Trophoblast cell (in vitro differentiated cells and primary cell): ENCODE measurements at places on chromosomes 2 and 18.

- DNase-seq, result no peak
Observed at GRCh38 chr18:78192054-78192453, 787.6 kb upstream of the SALL3 start.

DNA sequence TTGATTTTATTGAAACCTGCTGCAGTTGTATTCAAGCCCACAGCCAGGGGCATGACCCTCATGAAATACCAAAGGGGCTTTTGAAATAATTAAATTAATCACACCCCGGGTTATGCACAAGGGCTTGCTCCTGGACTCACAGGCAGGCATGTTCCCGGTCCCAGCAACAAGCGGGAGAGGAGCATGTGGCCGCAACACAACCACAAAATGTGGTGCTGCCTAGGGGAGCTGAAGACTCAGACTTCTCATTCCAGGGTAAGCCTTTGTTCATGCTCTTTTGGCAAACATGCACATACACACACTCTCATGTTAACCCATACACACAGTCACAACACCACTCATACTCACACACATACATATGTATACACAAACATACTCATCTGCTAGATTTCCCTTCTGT, 233.7 kb upstream of the SMAD2 start:
- DNase-seq, result no peak

GRCh38 chr2:240162939-240163714, 22.7 kb upstream of the OTOS start:
- no peak for DNase-seq

- no peak for DNase-seq
Observed at GRCh38 chr2:105873281-105873680, 128.6 kb downstream of the NCK2 start.

- no peak for DNase-seq
Observed at GRCh38 chr2:240921311-240921994, 15.3 kb downstream of the CROCC2 start.

GRCh38 chr2:95225658-95226057, 18.3 kb downstream of the ZNF892 start:
- peak; percentile 42 for DNase-seq

GRCh38 chr18:3171631-3172030, 48.1 kb downstream of the MYOM1 start:
- DNase-seq, result no peak

GRCh38 chr18:51523671-51524070, 326.2 kb upstream of the MEX3C start:
- no peak for DNase-seq

DNA sequence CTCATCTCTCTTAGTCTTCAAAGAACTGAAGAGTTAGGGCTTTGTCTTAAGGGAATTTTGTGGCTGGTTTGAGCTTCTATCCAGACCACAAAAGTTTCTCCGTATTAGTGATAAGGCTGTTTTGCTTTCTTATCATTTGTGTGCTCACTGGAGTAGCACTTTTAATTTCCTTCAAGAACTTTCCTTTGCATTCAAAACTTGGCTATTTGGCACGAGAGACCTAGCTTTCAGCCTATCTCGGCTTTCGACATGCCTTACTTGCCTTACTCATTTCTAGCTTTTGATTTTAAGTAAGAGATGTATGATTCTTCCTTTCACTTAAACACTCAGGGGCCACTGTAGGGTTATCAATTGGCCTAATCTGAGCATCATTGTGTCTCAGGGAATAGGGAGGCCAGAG, 29.9 kb downstream of the HDHD2 start:
- no peak for DNase-seq

- no peak for DNase-seq
Observed at GRCh38 chr2:7858624-7859023, 823.2 kb upstream of the ID2 start.

- no peak for DNase-seq
Observed at GRCh38 chr2:96866586-96866985, 3.3 kb downstream of the SEMA4C start.

DNA sequence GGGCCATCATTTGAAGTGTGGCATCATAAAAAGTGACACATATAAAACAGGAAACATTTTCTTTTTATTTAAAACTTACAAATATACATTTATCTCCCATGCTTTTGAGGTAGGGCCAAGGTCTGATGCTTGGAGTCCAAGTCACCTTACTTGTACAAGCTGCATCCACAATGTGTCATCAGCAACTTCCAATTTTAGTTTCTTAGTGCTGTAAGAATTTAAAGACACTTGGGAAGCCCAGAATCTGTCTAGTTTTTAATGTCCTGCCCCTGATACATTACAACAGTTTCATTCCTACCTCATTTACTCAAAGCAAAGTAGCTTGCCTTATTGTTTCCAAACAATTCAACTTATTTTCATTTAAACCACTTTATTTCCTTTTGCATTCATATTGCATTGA, 297.7 kb downstream of the MTX2 start:
- DNase-seq, result no peak

DNA sequence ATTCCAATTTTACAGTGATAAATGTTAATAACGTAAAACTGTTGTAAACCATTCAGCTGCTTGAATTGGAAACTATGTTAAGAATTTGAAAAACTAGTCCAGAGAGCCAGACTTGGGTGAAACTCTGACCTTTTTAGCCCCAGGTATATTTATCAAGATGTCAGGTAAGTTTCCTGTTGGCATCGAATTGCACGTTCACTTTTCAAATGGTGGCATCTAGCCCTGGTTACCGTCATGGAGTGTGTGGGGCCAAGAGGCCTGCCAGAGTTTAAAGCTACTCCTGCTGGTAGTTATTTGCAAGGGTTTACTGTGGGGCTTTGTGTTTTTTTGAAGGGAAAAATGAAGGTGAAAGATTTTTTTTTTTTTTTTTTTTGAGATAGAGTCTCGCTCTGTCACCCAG, 109.9 kb downstream of the WDSUB1 start:
- DNase-seq, result peak; percentile 69

DNA sequence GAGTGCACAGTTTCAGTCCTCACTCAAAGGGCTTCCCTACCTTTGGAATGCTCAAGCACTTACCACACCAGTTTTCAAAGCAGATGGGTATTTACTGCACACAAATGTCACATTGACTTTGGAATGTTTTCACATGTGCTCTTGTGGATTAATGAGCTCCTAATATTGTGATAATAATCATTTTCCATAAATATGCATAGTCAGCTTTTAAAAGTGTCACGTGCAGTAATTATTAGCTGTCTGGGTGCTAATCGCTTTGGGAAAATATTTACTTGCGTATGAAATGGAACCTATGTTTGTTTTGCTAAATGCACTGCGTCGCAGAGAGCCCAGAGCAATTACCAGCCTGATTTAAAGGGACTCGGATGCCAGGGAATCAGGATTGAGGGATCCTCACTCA, 229.3 kb downstream of the SMAD2 start:
- DNase-seq, result no peak

DNA sequence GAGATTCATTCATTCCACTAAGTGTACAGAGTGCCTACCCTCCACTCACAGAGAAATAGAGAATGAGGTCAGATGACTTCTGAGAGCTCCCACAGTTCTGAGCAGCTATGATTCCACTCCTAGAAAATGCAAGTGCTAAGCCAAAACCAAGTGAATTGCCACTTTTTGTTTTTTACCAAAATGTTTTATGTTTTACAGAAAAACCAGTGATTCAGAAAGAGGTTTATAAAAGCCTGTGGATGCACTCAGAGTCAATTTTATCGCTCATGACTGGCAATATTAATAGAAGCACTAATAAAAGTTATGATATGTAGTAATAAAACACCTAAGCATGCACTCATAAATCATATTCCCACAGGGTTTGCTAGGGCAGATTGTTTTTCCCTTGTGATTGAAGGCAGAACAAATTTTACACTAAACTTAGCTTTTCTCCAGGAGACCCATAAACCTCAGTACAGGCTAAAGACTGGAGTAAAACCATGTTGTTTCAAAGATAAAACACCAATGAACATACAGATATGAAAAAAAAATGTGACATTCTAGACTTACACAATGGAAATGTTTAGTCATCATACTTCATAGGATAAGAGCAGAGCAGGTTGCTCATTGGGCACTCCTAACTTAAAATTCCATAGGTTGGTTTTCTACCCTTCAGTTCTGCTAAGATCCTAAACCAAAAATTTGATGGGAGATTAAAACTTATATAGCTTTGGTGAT, 67.5 kb downstream of the PDK1 start:
- DNase-seq, result no peak
